ENCODE measurements at places on chromosomes 12 and 14.

GRCh38 chr12:14400599-14400998 lies 35.1 kb downstream of the ATF7IP start:
- DNase-seq: no peak

DNA sequence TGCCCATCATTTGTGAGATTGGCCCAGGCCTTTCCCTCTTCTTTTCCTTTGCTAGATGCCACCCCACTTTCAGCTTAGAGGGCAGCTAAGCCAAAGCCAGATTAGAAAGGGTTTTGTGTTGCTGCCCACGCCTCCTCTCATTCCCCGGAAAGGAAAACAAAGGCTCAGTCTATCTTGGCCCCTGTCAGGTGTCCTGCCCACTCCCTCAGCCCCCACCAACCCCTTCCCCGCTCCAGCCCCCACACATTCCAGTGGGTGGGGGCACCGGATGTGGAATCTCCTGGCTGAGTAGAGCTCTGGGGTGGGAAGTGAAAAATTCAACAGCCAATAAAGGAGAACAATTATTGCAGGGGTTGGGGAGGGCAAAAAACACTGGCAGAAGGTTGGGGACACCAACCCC lies 2.2 kb downstream of the BLOC1S1 start:
- DNase-seq: no peak

- DNase-seq: no peak
Measured at GRCh38 chr12:110171636-110172035, 47.5 kb downstream of the IFT81 start.

DNA sequence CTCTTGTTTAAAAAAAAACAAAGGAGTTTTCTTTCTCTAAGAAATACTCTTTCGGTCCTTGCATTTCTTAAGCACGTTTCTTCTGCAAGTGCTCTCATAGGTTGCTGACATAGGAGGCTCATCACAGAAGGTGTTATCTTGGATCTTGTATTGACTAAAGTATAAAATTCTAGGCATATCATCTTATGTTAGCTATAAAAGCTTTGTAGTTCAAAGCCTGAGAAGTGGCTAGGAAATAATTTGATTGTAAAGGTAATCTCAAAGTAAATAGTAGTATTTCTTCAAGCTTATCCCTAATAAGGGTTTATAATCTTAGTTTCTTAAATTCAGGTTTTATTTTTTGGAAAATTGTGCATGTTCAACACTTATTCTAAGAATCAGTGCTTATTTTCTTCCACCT lies 778.9 kb downstream of the TMTC2 start:
- DNase-seq: no peak

DNA sequence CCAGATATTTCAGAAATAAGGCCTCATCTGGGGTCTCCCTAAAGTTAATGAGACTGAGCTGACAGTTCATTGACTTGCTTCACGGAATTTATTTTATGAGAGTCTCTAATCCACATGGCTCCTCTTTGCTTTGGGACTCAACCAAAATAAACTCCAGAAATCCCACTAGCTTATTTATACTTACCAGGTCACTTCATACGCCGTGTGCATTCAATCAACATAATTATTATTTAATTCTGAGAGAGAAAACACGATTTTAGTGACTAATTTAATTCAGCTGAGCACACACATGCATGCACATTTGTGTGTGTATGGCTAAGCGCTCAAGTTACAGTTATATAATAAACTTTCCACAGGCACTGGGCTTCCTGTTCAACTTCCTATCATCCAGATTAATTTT lies 333.4 kb upstream of the CCDC196 start:
- DNase-seq: no peak

GRCh38 chr14:53247596-53248370 lies 94.7 kb upstream of the DDHD1 start:
- no peak for DNase-seq

DNA sequence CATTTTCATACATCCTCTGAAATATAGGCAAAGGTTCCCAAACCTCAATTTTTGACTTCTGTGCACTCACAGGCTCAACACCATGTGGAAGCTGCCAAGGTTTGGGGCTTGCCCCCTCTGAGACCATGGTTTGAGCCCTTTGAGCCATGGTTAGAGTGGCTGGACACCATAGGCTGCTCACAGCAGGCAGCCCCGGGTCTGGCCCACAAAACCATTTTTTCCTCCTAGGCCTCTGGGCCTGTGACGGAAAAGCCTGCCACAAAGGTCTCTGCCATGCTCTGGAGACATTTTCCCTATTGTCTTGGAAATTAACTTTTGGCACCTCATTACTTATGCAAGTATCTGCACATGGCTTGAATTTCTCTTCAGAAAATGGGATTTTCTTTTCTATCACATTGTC lies 1113.2 kb upstream of the ATXN7L3B start:
- DNase-seq: no peak

DNA sequence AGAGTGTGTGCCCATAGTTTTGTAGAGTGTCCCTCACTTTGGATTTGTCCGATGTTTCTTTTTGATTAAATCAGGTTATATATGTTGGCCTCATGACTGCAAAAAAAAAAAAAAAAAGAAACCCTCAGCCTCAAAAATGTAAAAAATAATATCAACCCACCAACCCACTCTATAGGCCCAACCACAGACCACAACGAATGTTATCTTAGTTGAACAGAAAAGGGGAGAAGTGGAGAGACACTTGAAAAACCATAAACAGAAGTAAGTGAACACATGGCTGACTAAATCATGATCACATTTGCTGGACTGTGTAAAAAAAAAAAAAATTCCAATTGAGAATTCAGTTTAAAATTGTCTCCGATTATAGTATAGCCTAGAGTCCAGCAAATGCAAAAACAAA lies 45.5 kb upstream of the ST8SIA1 start:
- DNase-seq: no peak

- DNase-seq: peak; percentile 13
Measured at GRCh38 chr12:122836027-122836921, 1.0 kb downstream of the HIP1R start.

- no peak for DNase-seq
Measured at GRCh38 chr14:54440037-54440436, 1.1 kb downstream of the CNIH1 start.

DNA sequence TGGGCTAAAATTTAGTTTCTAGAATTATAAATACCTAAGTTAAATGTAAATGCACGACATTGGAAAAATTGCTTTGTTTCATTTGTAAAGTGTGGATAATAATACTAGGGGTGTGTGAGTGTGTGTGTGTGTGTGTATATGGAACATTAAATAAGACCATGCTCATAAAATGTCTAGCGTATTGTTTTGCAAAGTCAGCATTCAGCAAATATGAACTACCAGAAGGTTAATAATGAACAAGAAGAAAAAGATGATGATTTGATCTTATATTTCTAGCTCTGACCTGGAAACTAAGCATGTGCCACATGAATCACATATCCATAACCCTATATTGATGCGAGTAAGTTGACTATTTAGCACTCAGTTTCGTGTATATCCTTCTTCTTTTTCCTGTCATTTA lies 44.9 kb upstream of the MDGA2 start:
- DNase-seq: no peak

GRCh38 chr12:96057986-96058553 lies 22.7 kb upstream of the LTA4H start:
- no peak for DNase-seq

DNA sequence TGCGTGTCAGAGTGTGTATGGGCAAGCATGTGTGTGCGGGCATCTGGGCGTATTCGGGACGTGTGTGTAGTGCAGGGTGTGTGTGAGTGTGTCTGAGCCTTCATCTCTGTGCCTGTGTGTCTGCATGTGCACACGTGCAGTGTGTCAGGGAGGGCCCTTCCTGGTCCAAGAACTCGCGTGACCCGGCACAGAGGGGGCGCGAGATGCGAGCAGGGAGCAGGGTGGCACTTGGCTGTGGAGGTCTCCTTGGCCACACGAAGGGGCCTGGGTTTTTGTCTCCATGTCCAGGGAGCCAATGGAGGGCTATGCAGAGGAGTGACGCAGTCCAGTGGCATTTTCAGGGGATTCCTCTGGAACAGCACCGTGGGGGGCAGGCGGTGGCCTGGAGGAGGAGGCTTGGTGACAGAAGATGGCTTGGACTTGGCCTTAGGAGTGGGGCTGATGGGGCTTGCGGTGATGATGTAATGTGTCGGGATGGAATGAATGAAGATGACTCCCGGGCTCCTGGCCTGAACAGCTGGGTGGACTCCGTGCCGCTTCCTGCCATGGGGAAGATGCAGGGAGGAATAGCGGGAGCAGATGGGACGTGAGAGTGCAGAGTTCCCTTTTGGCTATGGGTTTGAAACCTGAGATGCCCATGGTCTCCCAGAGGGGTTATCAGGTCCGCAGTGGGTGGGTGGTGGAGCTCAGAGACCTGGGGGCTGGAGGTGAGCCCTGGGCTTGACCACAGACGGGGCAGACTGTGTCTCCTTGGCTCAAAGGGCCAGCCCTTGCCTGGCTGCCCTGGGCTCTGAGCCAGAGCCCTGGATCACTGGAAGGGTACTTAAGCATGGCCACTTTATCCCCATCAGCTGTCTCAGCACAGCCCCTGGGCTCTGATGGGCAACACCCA lies 208.3 kb downstream of the PHETA1 start:
- no peak for DNase-seq

GRCh38 chr14:35073486-35073885 lies 27.4 kb downstream of the FAM177A1 start:
- DNase-seq: no peak

- DNase-seq: no peak
Measured at GRCh38 chr12:65248656-65249633, 29.5 kb upstream of the MSRB3 start.

DNA sequence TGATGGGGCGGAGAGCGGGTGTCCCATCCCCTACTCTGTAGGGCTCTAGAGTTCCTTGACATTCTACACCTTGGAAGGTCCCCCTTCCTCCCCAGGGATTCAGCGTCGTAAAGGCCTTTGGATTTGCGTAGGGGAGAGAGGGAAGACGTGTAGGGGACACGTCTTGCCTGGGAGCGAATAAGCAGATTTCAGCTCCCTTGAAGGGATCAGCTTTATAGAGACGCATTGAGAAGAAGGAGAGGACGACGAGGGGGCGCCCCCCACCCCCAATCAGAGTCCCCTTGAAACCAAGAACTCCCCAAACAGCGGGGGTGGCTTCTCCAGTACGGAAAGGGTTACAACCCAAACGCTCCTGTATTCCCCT lies 324 bp downstream of the CALCOCO1 start:
- DNase-seq: no peak

DNA sequence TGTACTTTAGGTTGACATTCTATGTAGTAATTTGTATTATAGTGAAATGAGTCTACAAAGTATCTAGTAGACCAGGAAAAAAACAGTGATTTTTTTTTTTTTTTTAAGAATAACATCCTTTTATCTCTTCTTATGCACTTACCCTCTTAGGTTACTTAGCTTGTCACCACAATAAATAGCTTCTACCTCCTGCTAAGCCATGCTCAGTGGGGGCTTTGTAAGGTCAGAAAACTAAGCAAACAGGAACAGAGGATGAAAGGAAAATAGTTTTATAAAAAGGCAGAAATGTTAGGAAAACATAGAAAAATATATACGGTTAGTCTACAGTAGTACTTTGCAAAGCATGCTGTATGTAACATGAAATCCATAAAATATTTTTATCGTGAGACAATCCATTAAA lies 385.3 kb upstream of the ATXN7L3B start:
- DNase-seq: no peak
